ENCODE measurements at places on chromosomes 1 and 21.

DNA sequence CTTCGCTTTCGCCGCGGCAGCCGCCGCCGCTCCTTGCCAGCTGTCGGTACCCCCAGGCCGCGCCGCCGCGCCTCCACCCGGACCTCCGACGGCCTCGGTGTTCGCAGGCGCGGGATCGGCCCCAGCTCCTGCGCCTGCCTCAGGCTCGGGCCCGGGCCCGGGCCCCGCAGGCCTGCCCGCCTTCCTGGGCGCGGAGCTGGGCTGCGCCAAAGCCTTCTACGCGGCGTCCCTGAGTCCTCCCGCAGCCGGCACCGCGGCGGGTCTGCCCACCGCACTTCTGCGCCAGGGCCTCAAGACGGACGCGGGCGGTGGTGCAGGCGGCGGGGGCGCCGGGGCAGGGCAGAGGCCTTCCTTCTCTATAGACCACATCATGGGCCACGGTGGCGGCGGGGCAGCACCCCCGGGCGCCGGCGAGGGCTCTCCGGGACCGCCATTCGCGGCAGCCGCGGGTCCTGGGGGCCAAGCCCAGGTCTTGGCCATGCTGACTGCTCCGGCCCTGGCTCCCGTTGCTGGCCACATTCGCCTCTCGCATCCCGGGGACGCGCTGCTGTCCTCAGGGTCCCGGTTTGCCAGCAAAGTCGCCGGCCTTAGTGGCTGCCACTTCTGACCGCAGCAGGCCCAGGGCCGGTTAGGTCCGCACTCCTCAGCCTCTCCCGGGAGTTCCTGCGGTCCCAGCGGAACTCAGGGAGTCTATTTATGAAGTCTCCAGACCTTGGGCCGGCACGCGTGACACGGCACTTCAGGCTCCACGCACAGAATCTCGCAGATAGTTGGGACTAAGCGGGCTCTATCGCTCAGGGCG is 1.4 kb downstream of the FOXD2 start:
- DNase-seq: no peak

DNA sequence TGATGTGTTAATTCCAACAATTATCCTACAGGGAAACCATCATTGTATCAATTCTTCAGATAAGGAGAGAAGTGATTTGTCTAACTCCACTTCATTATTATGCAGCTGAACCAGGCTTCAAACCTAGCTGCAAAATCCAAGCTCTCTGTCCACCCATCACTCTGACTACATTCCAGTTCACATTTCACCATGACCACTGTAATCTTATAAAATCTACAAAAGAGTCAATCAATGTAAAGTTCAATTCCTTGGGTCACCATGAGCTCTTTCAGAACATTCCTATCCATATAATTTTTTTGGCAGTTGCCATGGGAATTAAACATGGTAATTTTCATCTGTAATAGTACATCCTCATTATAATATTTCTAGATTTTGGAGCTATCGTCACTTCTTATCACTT is 100.9 kb downstream of the PLPPR5 start:
- no peak for DNase-seq

DNA sequence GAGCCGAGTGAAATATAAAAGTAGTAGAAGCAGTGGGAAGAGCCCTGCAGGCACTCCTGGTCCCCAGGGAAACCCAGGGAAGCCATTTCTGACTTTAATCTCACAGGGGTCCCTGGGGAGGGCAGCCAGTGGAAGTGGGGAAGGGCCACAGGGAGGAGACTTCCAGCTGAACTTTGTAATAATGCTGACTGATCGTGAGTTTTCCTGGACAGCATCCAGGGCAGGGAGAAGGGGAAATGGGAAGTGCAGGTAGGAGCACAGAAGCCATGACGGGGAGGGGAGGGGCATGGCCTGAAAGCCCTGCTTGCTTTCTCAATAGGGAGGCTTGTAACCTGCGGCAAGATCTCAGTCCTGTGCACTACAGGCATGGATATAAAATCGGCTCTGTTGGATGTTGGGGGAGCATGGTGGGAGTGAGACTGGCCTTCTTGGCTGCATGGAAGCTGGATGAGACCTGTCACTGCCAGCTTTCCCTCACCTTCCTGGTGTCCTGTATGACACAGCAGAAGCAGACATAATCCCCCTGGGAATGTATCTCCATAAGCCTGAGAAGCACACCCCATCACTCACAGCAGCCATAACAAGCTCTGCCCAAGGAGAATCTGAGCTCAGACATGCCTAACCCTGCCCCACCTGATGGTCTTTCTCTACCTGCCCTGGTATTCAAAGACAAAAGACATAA is 15.1 kb upstream of the MX1 start:
- no peak for DNase-seq

DNA sequence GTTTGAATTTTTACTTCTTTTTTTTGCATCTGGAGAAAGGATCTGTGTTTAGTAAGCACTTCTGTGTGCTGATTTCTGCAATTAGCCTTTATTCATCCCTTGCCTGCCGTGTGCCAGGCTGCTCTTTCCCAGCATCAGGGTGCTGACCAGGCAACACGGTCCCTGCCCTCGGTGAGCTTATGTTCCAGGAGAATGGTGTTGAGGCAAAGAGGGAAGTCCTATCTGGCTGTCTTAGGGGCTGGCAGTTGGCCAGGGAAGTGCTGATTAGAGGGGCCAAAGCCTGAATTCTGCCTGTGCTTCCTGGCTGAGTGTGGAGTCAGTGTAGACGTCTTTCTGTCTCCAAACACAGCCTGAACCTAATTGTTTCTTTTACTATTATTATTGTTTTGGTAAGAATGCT is 187.1 kb downstream of the CAMTA1 start:
- DNase-seq: no peak

DNA sequence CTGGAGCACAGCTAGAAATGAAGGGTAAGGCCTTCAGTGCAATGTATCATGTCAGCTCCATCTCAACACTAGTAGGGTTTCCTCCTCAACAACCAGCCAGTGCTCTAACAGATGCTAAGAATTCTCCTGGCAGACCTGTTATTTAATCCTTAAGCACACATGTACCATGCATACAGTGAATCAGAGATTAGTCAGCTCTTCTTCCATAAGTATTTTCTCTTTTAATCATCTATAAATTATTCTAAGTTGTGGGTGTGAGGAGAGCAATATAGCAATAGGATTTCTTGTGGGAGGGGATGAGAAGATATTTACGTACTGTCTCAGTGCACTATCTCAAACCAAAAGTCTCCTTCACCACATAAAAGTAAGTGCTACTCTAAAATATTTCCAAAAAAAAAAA is 95.3 kb downstream of the COP1 start:
- no peak for DNase-seq

DNA sequence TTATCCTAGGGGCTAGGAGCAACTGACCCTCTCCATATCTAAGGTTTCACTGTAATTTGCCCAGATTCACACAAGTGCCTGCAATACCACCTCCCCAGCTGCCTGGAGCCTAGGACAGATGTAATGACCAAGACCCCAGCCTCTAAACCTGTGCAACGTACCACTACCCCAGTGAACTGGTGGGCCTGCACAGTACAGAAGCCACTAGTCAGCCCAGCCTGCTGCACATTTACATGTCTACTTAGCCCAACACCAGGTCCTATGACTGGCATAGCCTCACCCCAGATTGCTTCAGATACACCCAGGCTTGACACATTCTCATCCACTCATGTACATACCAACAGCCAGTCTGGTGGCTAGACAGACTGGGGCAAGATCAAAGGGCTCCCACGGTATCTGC is 1336.6 kb downstream of the BRINP3 start:
- DNase-seq: no peak

- DNase-seq: no peak
Observed at GRCh38 chr1:204301171-204301957, 58.4 kb downstream of the PLEKHA6 start.

All from AML-193 (cell line).